ENCODE measurements at places on chromosomes 11 and 22.

GRCh38 chr11:85539029-85539689 lies 88.0 kb downstream of the DLG2 start:
- DNase-seq, result no peak

DNA sequence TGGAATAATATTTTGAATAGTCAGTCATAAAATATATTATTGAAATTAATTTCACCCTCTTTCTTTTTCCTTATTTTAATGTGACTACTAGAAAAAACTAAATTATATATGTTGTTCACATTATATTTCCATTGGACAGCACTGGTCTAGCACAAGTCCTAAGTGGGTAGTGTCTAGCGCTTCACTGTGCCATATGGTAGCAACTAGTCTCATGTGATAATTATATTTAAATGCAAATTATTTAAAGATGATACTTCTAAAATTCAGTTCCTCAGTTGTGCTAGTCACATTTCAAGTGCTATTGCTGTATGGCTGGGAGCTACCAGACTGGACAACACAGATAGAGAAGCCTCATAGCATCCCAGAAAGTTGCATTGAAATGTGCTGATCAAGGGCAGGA lies 19.1 kb upstream of the LDLRAD3 start:
- no peak for DNase-seq

- DNase-seq, result no peak
These were observed 161.4 kb downstream of the SWAP70 start for GRCh38 chr11:9825315-9825714.

- no peak for DNase-seq
These were observed 1.9 kb downstream of the KCNQ1OT1 start for GRCh38 chr11:2697866-2698265.

GRCh38 chr11:2101171-2101675 lies 38.0 kb downstream of the IGF2 start:
- DNase-seq, result no peak

DNA sequence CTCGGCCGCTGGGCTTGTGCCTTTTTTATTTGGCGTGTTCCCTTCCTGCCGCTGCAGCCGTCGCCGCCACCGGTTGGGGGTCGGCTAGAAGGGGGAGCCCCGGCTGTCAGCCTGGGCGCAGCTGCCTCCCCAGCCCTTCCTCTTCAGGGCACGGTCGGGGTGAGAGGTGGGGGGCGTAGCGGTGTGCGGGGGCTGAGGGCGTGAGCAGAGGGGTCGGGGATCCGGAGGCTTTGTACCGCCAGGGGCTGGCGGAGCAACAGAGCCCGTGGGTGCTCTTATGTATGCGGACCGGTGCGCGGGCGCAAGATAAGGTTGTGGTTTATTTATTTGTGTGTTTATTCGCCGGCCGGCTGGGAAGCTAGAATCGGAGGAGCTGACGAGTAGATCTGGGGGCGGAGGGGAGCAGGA lies 477 bp downstream of the ZBTB16 start:
- DNase-seq, result no peak

GRCh38 chr11:2173150-2173693 lies 1.6 kb upstream of the TH start:
- no peak for DNase-seq

GRCh38 chr22:30078320-30079311 lies 1.6 kb upstream of the HORMAD2 start:
- no peak for DNase-seq

GRCh38 chr11:130315354-130315970 lies 745 bp upstream of the ZBTB44 start:
- DNase-seq, result no peak

GRCh38 chr11:114401311-114401710 lies 845 bp downstream of the RBM7 start:
- no peak for DNase-seq

DNA sequence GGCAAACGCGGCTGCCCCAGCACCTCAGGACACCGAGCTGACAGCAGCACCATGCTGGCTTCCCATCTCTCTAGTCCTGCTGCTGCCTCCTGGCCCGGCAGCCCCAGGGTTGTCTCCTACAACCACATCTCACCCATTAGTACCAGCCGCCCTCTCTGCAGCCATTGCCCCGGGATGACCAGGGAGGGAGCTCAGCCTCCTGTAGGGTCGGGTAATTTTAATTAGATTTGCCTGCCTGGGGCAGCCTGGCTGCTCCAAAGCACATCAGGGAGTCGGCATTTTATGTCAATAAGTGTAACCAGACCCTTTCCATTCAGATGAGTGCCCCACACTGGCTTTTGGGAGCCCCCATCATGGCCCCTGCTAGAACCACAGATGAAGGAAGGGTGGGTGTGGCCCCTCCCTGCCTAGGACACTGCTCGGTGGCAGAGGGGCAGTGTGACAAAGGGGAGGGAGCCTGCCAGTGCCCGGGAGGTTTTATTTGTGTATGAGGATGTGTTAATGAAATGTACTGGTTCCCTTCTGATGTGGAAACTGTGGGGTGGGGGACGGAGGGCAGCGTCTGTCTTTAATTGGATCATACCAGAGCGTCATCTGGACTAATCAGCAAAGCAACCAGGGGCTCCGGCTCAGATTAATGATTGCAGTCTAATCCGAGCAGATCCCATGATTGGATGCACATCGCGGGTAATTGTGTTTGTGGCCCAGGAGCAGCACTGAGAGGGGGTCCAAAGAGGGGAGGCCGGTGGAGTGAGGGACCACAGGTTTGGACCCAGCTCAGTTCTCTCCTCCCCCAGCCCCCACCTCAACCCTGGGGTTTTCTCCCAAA lies 125.3 kb downstream of the FEZ1 start:
- no peak for DNase-seq

- no peak for DNase-seq
These were observed 40.3 kb upstream of the A4GALT start for GRCh38 chr22:42760806-42761565.

DNA sequence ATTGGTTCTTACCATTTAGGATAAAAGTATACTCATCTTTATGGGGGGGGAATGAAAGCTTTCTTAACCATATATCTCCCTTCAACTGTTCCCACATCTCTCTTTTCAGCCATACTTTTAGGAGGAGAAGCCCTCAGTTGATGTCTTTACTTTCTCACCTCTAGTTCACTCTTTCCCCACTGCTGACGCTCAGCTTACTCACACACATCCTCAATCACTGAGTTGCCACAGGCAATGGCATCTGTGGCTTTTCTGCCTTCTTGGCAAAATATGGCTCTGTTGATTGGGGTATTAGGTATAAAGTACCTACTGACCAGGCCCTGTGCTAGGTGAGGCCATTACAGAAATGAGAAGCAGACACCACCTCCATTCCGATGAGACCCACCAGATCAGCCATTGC lies 12.2 kb upstream of the AP1B1 start:
- no peak for DNase-seq

DNA sequence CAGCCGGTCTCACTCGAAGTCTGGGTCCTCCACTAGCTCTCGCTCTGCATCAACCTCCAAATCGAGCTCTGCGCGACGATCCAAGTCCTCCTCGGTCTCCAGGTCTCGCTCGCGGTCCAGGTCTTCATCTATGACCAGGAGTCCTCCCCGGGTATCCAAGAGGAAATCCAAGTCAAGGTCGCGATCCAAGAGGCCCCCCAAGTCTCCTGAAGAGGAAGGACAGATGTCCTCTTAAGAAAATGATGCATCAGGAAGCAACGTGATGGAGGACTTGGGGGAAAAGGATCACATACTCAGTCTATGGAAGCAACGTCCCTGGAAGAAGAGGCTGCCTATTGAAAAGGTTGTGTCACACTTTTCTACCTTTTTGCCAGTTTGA lies 1.1 kb downstream of the SRSF8 start:
- DNase-seq, result no peak

GRCh38 chr11:79616392-79616851 lies 175.6 kb upstream of the TENM4 start:
- DNase-seq, result no peak

GRCh38 chr11:11860103-11860979 lies 18.6 kb downstream of the USP47 start:
- DNase-seq, result no peak

DNA sequence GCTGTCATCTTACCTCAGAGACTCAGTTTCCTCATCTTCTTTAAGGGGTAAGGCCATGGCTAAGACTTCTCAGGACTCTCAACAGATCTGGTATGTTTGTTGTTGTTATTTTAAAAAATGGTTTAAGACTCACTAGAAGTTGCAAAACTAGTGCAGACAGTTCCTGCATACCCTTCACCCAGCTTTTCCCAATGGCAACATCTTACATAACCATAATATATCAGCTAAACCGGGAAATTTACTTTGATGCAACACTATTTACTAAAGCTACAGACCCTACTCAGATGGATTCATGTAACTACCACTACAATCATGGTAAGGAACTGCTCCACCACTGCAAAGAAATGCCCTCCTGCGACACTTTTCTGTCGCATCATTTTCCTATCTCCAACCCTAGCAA lies 20.4 kb downstream of the LGR4 start:
- no peak for DNase-seq

GRCh38 chr11:116927163-116927974 lies 89.9 kb upstream of the APOA1 start:
- DNase-seq, result no peak

DNA sequence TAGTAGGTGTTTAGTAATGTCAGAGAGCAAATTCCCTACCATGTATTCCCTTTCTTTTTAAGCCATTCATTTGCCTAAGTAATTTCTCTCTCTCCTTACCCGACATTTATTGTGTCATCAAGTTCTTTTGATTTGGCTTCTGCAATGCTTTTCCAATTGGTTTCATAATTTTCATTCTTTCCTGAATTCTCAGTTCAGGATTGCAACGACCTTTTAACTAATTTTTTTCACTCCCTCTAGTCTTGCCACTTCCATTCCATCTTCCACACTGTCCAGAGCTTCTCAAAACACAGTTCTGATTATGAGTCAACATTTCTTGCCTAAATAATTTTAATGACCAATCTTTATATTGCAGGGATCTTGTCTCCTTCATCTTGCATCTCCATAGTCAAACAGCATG lies 41.2 kb upstream of the RAB30 start:
- DNase-seq, result no peak

DNA sequence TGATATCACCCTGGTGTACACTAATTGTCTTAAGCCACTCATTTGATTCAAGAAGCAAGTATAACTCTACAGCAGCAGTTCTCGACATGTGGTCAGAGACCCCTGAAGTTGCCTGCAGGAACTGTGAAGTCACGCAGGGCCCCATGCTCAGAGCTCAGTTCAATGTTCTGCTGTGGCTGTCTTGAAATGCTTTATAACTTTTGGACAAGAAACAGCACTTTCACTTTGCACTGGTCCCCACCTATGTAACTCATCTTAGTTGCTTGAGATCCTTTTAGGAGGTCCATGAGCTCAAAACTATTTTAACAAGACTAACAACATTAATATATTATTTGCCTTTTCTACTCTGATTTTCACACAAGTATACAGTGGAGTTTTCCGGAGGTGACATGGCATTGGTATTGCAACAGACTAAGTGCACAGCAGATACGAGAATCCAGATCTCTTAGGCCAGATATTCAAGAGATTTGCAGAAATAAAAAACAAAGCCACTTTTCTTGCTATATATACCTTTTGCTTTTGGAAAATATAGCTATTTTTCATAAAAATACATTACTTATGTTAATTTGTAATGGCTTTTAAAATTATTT lies 64.8 kb downstream of the PRR5L start:
- no peak for DNase-seq

DNA sequence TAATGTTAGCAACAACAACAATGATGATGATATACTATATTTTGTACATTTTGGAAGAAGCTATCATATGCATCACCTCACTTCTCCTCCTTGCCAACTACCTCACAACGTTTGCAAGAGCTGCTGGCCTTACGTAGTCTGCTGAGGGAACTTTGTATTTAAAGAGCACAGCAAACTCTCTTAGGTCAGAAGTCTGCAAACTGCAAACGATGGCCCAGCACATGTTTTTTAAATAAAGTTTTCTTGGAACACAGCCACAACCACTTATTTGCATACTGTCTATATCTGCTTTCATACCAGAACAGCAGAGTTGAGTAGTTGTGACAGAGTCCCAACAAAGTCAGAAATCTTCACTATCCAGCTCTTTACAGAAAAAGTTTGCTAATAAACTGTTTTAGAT lies 261.7 kb downstream of the TENM4 start:
- no peak for DNase-seq

GRCh38 chr11:93791493-93791892 lies 7.4 kb downstream of the MED17 start:
- no peak for DNase-seq

GRCh38 chr22:19607192-19608002 lies 83.2 kb upstream of the CLDN5 start:
- no peak for DNase-seq

- no peak for DNase-seq
These were observed 37.9 kb downstream of the NECTIN1 start for GRCh38 chr11:119691020-119691666.

- DNase-seq, result no peak
These were observed 31.1 kb downstream of the TMEM45B start for GRCh38 chr11:129846508-129847335.

- DNase-seq, result no peak
These were observed 7.0 kb upstream of the IGLL5 start for GRCh38 chr22:22880645-22881044.

GRCh38 chr22:37179126-37179470 lies 8.9 kb downstream of the C1QTNF6 start:
- no peak for DNase-seq
